ENCODE measurements at places on chromosomes 1 and 21. TPM values are rescaled to one million over a fixed set of nuclear protein-coding genes. Genes with fewer than 3 reads are reported as not detected.

KPRP gene
- total RNA-seq = not detected

MR1 gene
- total RNA-seq = 6.6 TPM

MAGOH gene
- total RNA-seq = 63.7 TPM

BRWD1 gene
- total RNA-seq = 33.1 TPM

Data from HCT116 (cell line).